ENCODE measurements at places on chromosomes 16 and 17.

DNA sequence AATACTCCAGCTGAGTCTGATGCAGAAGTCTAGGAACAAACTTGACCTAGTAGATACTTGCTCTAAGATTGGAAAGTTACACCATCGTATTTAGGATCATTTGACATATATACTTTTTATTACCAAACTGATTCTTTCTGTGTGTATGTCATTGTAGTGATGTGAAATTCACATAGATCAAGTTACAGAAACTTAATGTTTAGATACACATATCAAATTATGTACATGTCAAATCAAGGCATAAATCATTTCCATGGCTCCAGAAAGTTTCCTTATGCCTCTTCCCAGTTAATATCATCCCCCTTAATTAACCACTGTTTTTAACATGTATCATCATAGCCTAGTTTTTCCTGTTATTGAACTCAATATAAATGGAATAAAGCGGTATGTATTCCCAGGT lies 292.0 kb upstream of the CDH11 start:
- DNase-seq: no peak

DNA sequence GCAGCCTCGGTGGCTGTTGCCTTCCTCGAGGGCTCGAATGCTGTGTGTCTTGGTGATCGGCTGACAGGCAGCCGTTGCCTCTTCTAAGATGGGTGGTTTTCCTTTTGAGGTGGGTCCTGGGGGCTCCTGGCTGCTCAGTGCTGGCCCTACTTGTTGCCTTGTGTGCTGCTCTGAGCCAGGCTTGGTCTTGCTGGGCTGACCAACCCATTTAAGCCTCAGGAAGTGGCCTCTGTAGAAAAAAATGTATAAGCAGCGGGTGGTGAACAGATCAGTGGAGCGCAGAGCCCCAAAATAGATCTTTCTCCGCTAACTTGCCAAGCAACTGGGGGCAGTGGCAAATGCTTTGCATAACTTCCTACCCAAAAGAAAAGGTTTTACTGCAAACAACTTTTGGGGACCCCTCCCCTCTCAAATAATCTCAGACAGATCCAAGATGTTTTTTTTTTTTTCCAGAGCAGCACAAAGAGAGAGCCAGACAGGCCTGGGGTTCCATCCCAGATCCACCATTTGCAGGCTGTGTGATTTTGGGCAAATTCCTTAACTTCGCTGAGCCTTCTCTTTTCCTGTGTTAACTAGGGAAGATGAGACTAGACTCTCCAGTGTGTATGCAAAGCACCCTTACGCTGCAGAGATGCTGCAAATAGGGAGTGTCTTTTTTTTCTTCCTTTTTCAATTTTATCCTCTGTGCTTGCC lies 42.5 kb downstream of the PLCG2 start:
- no peak for DNase-seq

GRCh38 chr17:37450112-37450511 lies 39.6 kb upstream of the DUSP14 start:
- DNase-seq: no peak

GRCh38 chr17:60079401-60080243 lies 901 bp upstream of the HEATR6 start:
- peak; percentile 7 for DNase-seq

DNA sequence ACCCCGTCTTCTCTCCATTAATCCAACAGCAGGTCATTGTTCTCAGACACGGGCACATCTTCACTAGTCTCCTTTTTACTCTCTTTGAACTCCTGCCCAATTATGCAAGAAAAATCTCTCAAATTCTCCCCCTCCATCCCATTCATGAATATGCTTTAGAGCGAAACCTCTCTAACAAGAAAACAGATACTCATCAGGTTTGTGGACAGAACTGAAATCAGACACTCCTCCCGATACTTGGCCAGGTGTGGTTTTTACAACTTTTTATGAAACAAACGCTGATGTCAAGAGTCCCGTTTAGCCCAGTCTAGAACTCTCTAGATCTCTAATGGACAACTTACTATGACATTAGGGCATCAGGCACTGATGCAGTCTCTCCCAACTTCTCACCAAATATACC lies 40.9 kb downstream of the PIK3R5 start:
- DNase-seq: no peak

DNA sequence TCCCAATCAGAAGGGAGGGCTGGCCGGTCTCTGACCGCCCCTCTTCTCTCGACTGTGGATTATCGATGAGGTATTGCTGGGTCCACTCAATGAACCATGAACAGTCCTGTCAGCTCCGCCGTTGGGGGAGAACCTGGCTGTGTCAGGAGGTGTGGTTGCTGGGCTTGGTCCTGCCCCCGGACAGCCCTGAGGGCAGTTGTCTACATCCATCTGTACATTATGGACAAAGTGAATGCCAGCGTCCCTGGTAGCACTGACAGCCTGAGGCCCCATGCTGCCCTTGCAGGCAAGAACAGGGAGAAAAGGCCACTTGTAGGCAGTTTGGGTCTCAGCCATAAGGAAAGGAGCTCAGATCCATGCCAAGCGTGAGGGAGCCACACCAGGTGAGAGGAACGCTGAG lies 38.9 kb downstream of the ST3GAL2 start:
- DNase-seq: no peak

- DNase-seq: no peak
Measured at GRCh38 chr17:75263055-75263454, 1.4 kb downstream of the MRPS7 start.
